ENCODE measurements at places on chromosomes 11 and 22.

GRCh38 chr11:8586184-8586583 lies 7.8 kb downstream of the STK33 start:
- peak; percentile 47 for DNase-seq

- DNase-seq, result no peak
These were observed 7.8 kb upstream of the PIWIL4 start for GRCh38 chr11:94559361-94559760.

- DNase-seq, result no peak
These were observed 181.5 kb downstream of the CWF19L2 start for GRCh38 chr11:107276077-107276476.

DNA sequence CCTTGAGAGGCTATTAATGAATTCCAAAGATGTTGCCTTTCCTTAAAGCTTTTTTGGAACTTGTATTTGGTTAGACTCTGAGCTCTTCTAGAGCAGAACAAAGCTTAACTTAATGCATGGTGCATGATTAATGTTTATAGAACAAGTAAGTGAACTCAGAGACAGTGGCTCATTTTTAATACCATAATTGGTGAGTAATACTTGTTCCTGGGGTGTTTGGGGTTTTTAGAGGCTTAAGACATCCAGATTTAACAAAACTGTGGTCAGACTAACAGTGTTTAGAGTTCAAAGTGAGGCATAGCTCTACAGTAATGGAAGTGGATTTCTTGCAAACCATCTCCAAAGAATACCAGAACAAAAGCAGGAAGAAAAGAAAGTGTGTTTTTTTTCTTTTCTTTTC lies 73.7 kb upstream of the CTSC start:
- DNase-seq, result no peak

Data from inflammatory macrophage (primary cell).